ENCODE measurements at places on chromosomes 5 and 9.

DNA sequence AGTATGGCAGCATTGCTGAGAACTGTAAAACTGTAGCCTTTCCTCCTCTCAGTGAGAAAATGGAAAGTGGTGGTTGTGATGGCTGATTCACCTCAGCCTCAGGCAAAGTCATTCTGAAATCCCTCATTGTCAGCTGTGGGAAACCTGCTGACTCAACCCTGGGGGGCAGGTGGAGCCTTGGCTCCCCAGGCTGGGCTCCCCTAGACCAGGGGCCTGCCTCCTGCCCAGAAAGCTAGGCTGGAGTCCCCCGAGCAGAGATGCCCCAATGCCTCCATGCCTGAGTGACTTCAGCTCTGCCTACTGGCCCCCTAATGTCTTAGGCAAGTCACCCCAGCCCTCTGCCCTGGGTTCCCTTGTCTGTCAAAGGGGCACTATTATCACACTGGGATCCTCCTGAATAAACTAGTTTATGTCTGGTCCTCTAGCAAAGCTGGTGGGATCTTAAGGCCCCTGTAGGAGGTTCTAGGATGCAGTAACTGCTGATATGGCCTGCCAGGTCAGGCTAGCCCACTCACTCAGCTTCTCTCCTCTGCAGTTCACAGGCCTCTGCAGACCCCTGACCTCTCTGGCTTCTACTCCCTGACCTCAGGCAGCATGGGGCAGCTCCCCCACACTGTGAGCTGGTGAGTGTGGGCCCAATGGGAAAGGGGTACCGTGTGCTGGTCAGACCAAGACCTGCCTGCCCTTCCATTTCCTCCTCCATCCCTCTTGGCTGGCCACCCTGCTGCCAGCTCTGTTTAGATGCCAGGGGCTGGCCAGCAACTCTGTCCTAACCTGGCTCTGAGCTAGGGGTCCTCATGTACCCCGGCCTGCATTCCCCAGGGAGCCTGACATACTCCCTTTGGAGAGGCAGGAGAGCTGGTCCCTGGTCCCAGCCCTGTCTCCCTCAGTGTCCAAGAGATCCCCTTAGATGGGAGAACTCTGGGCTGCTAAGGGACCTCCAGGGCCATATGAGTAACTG lies 24.2 kb downstream of the TCF7 start:
- peak; percentile 29 for DNase-seq

DNA sequence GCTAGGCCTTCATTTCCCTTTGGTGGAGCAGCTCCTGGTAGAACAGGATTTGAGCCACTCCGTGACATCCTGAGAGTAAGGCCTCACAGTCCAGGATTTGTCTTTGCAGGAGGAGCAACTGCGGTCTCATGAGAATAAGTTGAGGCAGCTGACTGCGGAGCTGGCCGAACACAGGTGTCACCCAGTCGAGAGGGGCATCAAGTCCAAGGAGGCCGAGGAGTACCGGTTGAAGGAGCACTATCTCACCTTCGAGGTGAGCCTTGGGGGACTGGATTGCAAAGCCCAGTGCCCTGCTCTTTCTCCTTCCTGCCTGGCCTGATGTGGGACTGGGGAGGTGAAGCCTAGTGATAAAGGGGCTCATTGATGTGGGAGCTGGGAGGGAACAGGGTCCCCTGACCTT lies 44.3 kb downstream of the PSD2 start:
- no peak for DNase-seq

- DNase-seq, result peak; percentile 37
Observed at GRCh38 chr5:102762095-102762534, 7.0 kb downstream of the PAM start.

DNA sequence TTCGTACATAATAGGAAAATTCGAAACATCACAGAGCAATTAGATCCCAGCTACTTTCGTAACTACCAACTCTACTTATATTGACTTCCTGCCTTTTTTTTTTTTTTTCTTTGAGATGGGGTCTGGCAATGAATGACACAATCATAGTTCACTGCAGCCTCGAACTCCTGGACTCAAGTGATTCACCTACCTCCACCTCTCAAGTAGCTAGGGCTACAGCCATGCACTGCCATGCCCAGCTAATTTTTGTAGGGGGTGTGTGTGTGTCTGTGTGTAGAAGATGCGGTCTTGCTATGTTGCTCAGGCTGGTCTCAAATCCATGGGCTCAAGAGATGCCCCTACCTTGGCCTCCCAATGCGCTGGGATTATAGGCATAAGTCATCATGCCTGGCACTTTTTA lies 5.8 kb upstream of the PAIP2 start:
- no peak for DNase-seq

DNA sequence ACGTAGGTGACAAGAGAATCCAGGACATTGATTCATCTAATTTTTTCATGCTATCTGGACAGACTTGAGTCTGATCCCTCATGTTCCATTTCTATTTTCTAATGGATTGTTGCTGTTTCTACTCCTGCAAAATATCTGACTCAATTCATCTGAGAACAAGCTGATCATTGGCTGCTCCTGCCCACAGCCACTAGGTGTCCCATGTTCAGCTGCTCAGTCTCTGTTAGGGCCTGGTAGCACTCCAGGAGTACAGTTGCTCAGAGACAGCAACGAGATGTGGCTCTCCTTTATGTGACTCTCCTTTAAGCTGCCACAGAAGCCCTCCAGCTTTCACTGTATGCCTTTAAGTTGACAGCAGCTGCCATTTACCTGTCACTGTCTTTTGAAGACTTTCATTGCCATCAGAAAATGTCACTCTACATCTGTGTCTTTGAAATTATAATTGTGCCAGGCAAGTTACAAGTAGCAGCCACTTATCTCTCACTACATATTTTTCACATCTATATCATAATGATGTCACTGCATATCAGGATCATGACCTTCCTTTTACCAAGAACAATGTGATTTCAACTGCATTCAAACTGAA lies 1944.2 kb upstream of the NUDT12 start:
- DNase-seq, result no peak

DNA sequence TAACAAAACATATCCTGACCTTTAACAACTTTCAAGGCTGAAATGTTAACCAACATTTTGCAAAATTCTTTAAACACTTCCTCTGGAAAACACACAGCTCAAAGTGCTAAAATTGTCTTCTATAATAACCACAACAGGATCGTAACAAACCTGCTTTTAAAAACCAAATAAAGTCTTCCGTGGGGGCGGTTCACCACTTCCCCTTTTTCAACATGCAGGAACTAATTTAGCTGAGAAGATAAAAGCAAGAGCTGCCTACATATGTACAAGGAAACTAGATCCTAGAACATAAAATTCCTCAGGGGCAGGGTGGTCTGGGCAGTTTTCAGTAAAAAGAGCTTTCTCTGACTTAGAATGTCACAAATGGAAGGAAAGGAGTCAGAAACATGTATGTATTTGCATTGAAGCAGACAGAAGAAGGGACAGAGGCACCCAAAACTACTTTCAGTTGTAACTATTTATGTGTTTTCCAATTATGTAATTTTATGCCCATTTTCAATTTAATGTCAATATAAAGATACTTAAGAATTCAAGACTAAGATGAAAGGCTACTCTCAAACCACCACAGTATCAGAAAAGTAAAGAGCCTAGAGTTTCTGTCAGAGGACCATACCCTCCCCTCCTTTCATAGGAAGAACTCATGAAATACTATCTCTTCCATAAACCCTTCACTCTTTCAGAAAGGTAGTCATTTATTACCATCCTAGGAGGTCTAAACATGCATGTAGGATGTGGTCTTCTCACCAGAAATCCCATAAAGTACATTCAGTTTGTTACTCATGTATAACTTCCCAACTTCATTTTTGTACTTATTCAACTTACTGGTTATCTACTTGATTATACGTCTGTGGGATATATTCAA lies 185.9 kb upstream of the RASA1 start:
- no peak for DNase-seq
